ENCODE measurements at places on chromosomes 11 and 22.
A peak's percentile ranks its signal among the peaks of the same experiment; 100 is the strongest.

- no peak for DNase-seq
Observed at GRCh38 chr11:34648036-34648435, 27.1 kb downstream of the EHF start.

- no peak for DNase-seq
Observed at GRCh38 chr22:25027959-25028840, 75.7 kb downstream of the KIAA1671 start.

DNA sequence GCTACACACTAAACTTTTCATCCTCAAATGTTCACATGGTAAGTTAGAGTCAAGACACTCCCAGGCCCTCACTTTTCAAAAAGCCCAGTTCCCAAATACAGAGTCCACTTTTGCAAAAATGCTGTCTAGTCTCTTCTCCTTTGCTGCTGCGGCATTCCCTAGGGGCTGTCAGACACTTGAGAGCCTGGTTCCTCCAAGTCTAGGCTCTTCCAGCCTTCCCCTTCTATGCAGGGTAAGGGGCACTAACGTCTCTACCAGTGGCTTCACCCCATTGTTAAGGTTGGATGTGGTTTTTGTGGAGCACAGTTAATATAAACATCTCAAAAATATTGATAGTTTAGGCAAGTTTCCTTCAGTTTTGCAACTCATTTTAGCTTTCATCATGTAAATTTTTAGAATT is 181.5 kb downstream of the KIF18A start:
- DNase-seq: no peak

DNA sequence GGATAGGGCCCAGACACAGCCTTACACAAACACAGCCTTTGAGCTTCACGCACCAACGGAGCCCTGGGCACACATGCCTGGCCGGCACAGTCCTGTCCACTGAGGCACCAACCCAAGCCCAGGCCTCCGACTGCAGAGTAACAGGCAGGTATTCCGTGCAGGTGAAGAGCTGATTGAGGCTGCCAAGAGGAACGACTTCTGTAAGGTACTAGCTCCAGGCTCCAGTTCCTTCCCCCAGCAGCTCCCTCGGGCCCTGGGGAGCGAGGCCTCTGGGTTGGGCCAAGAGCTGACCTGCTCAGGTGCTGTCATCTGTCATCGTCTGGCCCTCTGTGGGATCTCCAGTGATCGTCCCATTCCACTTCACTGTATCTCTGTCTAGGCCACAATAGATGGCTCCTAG is 3.2 kb upstream of the MDK start:
- DNase-seq: no peak

- no peak for DNase-seq
Observed at GRCh38 chr11:12808519-12808918, 134.3 kb downstream of the TEAD1 start.

GRCh38 chr11:2396471-2396870 is 4.1 kb upstream of the TSSC4 start:
- DNase-seq: no peak

- no peak for DNase-seq
Observed at GRCh38 chr11:47204637-47204989, 10.2 kb upstream of the DDB2 start.

- DNase-seq: no peak
Observed at GRCh38 chr11:131455843-131456704, 85.7 kb downstream of the NTM start.

GRCh38 chr11:128171506-128171905 is 415.9 kb downstream of the ETS1 start:
- no peak for DNase-seq

GRCh38 chr11:105786741-105787140 is 176.9 kb downstream of the GRIA4 start:
- DNase-seq: no peak

GRCh38 chr11:20647976-20648565 is 21.3 kb upstream of the NELL1 start:
- DNase-seq: peak; percentile 1

GRCh38 chr11:64093233-64094039 is 57.7 kb downstream of the FLRT1 start:
- DNase-seq: no peak

DNA sequence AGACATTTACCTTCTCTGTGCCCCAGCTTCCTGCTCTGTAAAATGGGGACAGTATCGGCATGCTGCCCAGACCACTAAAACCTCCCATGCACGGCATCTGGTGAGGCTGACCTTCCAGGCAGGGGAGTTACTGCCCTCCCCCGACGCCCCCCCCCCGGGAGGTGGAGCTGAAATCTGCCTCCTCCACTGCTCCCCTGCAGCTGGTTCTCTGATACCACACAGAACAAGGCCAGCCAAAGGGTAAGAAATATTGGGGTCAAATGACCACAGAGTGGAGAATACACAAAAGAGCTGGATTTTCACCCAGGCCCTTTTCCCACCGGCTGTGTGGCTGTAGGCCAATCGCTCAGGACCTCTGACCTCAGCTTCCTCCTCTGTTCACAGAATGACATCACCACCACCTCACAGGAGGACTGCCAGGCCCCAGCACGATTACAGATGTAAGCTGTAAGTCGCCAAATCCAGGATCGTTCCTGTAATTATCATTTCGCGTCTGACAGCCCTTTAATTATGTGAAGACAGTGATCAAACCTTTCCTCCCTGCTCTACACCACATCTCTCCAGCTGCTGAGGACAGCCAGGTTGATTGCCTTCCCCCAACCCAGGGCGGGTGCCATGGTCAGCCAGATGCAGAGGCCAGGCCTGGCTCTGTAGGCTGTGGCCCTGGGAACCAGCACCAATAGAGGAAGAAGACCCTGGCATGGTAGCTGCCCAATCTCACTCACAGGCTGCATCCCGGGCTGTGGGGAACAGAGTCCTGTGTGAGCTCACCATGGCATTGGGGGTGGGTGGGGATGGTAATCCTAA is 35.7 kb upstream of the KLHL35 start:
- no peak for DNase-seq

GRCh38 chr11:17077520-17078401 is at the start of gene RPS13:
Gene RPS13, minus strand, starts transcription at chr11:17077667. Its CDS starts 26 bp downstream, at chr11:17077641.
- DNase-seq: peak; percentile 82

DNA sequence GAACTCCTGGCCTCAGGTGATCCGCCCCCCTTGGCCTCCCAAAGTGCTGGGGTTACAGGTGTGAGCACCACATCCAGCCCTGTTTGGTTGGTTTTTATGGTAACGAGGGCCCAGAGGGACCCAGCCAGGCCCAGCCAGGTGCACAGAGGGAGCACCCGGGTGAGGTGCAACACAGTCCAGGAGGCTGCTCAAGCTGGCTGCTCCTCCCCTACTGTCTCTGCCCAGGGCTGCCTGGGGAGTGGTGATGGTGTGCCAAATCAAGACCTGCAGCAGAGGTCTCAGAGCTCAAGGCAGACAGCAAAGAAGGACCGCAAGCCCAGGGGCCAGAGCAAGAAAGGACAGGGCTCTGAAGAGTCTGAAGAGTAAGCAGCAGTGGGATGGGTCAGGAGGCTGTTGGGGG is 1.4 kb downstream of the TSGA10IP start:
- DNase-seq: no peak

GRCh38 chr11:14422052-14422813 is 63.2 kb upstream of the RRAS2 start:
- DNase-seq: no peak

DNA sequence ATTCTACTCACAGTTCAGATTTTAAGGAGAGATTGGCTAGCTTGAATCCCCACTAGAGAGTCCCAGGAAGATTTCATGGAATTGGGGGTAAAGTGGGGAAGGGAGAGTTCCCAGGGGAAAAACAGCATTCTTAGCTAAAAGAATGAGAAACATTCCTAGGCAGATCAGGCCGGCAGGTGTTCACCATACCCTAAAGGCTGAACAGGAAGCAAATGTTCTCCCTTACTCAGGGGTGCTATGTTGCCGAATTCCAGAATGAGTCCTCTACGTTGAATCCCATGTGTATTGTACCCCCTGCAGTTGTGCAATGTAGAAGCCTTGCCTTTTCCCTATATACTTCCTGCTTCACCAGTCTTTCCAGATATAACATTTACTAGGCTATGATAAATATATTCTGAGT is 135.2 kb upstream of the NCAM1 start:
- no peak for DNase-seq

DNA sequence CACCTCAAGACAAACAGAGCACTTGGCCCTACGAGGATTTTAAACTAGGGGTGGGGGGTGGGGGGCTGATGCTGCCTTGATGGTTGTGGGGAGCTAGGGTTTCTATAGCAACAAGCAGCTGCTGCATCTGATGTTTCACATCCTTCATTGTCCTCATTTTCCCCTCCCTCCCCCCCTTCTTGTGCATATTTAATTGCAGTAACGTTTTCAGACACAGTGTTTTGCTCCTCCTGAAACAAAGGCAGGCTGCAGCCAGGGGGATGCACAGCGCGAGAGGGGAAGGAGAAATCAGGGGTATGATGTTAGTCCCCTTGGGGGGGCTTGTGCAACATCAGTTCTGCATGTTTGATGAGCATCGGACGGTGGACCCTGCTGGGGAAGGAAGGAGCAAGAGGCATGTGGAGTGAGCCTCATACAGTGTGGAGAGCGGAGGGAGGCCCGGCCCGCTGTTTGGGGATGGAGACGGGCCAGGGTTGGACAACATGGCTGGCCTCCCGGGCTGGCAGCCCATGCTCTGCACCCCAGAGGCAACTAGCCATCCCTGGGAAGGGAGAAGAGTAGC is 208.3 kb downstream of the CEP164 start:
- no peak for DNase-seq

DNA sequence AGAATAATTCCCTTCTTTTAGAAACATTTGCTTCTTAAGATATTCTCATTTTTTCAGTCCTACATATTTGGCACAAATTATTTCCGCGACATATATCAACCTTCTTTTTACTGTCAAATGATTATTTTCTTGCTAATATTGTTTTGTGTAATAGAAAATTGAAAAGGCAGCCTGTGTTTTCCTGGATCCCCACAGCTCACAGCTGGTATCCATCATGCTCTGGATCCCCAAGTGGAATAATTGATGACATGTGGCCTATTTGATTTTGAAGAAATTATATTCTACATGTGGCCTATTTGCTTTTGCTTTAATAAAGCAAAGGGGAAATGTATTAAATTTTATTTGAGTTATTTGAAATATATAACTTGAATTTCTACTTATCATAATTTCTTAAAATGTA is 199.4 kb upstream of the LUZP2 start:
- DNase-seq: no peak

- DNase-seq: no peak
Observed at GRCh38 chr11:26478710-26479109, 93.4 kb downstream of the MUC15 start.

- no peak for DNase-seq
Observed at GRCh38 chr11:71246559-71246958, 5.8 kb downstream of the SHANK2 start.

- no peak for DNase-seq
Observed at GRCh38 chr22:44399906-44400762, 87.4 kb upstream of the SHISAL1 start.

Data from activated CD4-positive, CD25-positive, alpha-beta regulatory T cell (primary cell).